ENCODE measurements at places on chromosomes 1 and 21.

GRCh38 chr1:30415171-30415940, 308.0 kb downstream of the MATN1 start:
- DNase-seq, result no peak

DNA sequence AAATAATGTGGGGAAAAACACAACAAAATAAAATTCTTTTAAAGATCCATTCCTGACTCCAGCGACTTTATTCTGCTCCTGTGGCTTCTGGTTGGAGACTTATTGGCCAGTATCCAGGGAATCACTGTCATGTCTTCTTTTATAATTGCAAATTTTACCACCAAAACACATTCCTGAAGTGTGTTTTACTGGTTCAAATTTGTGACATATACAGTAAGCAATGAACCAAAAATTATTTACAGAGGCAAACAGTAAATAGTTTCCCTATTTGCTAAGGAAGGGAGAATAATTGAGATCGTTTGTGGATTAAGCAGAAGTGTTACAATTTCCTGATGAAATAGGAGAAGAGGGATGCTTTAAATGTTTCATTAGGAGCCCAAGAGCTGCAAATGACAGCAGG, 118.7 kb downstream of the ZNF281 start:
- DNase-seq, result no peak

- DNase-seq, result no peak
Measured at GRCh38 chr1:225544924-225545323, 108.0 kb downstream of the ENAH start.

DNA sequence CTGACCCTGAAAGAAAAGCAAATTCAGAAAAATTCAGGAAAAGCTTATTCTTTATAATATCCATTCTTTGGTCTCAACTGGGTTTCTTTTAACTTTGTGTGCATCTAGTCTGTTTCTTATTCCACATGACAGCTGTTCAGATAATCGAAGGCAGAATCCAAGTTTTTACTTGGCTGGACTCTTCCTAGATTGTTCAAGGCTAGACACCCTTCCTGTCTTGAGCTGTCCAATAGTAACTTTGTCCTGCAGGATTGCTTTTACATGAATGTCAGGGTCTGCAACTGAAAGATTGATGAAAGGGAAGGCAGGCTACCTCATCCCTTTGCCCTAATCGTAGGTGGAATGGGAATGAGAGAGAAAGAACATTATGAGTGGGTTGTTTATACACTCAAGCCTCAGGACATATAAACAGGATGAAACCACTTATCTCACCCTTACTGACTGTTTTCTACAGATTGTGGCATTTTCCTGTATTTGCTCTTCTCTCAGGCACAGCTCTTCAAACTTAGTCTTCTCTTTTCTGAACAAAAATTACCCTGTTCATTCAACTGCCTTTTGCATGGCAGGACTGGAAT, 76.9 kb downstream of the LEPR start:
- DNase-seq, result no peak

DNA sequence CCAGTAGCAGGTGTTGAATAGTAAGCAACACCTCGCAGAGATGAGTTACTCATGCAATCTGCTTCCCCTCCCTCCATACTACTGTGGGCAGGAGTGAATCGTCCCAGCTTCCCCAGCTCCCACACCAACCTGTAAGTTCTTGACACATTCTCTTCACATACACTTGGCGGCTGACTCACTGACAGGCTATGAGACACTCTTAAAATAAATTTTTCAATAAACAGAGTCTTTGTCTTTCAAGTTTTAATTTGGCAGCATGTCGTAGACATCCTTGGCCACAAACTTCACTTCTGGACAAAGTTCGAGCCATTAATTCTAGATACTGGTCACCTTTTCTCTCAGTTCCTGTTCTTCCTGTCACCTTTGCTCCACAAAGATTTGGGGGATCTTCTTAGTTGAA, 290.7 kb downstream of the TM2D1 start:
- DNase-seq, result no peak

DNA sequence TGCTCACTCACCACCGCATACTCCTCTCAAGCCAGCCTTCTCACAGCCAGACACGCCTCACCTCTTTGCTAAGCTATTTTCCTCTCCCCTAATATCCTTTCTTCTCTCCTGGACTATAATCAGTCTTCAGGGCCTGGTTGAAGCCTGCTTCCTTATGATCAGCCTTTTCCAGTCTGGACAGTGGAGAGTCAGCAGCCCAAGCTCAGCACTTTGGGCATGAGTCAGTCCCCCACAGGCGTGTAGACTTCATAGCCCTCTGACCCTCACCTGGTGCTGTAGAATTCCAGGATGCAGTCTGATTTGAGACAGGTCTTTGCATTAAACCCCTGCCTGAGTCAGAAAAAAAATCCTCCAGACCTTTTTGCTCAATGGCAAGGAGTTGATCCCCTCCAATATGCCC, 2.5 kb downstream of the HPCAL4 start:
- DNase-seq, result no peak

- no peak for DNase-seq
Measured at GRCh38 chr1:27430903-27431600, 38.6 kb downstream of the GPR3 start.

Data from stimulated activated CD8-positive, alpha-beta memory T cell treated with anti-CD3 and anti-CD28 coated beads, Interleukin-15, amount 100 ng/mL, for 24 hours (primary cell).